ENCODE measurements at places on chromosomes 6 and 20.

GRCh38 chr6:136611133-136611532 is 60.9 kb upstream of the MAP7 start:
- DNase-seq = no peak

DNA sequence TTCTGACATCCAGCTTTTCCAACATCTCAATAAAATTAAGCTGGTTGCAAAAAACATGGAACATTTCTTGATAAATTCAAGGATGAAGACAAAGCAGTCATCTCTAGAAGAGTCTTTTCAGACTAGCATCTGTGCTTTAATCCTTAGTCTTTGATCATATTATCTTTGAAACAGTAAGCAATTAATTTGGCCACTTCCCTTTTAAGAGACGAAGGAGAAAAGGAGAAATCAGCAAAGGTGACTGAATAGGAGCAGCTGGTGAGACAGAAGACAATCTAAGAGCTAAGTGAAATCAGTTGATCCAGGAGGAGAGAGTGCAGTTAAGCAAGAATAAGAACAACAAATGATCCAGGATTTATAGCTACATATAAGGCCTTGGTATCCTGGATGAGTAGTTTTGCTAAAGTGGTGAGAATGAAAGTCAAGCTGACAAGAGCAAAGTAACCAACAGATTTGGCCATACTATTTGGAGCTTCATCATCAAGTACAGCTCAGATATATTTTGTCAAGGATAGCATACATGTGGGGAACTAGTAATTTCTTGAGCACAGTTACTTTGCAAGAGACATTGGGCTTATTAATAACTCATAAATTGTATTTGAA is 215.5 kb downstream of the ADGB start:
- no peak for DNase-seq

GRCh38 chr6:145213614-145214013 is 521.7 kb downstream of the EPM2A start:
- no peak for DNase-seq

DNA sequence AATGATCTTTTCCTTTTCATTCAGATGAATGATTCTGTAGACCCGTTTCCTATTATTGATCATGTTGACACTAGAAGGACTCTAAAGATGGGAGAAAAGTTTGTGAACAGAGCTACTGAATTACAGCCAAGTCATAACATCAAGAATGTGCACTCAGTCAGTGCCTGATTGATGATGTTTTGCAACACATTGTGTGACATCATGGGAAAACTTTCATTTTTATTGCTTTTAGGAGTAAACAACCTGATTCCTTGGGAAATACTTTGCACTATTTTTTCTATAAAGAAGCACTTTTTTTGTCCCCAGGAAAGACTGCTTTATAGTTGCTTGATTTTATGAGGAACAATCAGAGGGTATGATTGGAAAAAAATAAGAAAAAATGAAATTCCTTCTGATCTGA is 383.8 kb upstream of the JAG1 start:
- DNase-seq = no peak

DNA sequence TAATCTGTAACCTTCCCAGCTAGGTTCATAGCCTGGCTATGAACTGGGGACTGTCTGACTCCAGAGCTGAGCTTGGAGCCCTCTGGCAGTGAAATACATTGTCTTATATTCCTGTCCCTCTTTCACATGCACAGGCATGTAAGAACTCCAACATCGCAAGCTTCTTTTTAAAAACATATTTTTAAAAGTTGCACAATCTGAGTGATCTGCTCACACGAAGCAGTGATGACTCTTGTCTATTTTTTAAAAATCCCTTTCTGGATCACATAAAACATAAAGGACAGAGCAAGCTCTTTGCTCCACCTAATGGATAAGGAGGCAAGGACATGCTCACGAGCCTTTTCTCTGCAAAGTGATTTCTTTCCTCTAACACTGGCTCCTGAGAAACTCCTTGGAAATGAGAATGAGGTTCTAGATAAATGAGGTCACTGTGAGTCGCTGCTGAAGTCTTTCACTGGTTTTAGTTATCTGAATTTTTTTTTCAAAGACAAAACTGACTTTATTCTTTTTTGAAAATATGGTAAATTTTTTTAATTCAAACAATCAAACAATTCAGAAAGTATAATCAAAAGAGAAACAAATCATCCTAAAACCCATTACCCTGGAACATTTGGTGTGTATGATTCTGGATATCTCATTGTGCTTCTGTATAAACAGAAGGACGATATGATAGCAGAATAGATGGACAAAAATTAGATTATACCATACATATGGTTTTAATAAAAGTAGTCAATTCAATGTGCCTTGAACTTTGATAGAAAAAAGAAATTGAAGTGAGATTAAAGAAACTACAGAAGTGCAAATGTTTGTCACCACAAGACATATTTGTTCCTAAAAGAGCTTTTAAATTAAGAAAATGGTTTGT is 30.8 kb downstream of the IL20RA start:
- no peak for DNase-seq

GRCh38 chr20:4956200-4956810 is 45.0 kb downstream of the SLC23A2 start:
- peak; percentile 66 for DNase-seq

DNA sequence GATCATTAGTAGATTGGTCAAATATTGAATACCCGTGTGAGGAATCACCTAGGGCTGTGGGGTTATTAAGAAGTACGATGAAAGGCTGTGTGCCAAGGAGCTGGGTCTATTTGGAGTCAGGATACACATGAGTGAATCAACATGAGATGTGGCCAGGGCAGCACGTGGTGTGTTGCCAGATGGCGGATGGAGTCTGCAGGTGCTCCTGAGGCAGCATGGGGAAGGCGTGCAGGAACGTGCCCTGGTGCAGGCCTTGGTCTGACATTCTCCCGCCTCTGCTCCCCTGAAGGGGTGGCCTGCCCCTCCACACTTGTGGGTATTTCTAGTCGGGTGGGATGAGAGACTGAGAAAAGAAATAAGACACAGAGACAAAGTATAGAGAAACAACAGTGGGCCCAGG is 39.0 kb upstream of the SLC22A1 start:
- DNase-seq = no peak

GRCh38 chr6:113856625-113857555 is at the start of gene MARCKS:
MARCKS (plus strand) TSS chr6:113857345; CDS start chr6:113857746, 401 bp downstream.
- DNase-seq = no peak

GRCh38 chr6:25655723-25656122 is 3.7 kb downstream of the SCGN start:
- DNase-seq = no peak

GRCh38 chr6:53376661-53377226 is 28.0 kb upstream of the ELOVL5 start:
- no peak for DNase-seq

GRCh38 chr6:139533573-139534471 is 159.4 kb upstream of the CITED2 start:
- DNase-seq = no peak

GRCh38 chr20:58875541-58876134 is 23.1 kb downstream of the GNAS start:
- DNase-seq = no peak

DNA sequence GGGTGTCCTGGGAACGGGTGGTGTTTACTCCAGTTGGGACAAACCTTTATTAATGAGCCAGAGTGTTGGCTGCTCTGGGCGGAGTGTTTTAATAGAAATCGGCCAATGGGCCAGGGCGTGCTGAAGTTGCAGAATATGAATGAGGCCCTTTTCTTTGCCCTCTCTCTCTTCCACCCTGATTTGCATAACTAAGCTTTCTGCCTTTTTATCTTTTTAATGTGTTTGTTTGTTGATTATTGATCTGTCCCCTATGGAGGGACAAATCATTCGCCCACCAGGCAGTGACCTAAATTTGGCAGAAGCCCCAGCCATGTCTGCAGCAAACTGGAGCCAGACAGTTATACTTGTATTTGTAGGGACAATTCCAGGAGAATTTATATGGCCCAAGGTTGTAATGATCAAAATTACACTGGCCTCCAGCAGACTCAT is 420.9 kb downstream of the PREX1 start:
- no peak for DNase-seq

DNA sequence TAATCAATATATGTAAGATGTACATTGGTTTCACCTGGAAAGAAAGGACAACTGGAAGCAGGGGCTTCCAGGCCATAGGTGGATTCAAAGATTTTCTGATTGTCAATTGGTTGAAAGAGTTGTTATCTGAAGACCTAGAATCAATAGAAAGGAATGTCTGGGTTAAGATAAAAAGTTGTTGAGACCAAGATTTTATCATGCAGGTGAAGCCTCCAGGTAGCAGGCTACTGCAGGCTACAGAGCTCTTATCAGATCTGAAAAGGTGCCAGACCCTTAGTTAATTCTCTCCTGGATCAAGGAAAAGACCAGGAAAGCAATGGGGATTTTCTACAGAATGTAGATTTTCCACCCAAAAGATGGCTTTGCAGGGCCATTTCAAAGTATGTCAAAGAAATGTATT is 487.2 kb downstream of the BTBD3 start:
- DNase-seq = no peak

GRCh38 chr6:169212897-169213813 is 40.5 kb downstream of the THBS2 start:
- peak; percentile 86 for DNase-seq

GRCh38 chr6:114304304-114304887 is 38.4 kb downstream of the HS3ST5 start:
- DNase-seq = no peak

DNA sequence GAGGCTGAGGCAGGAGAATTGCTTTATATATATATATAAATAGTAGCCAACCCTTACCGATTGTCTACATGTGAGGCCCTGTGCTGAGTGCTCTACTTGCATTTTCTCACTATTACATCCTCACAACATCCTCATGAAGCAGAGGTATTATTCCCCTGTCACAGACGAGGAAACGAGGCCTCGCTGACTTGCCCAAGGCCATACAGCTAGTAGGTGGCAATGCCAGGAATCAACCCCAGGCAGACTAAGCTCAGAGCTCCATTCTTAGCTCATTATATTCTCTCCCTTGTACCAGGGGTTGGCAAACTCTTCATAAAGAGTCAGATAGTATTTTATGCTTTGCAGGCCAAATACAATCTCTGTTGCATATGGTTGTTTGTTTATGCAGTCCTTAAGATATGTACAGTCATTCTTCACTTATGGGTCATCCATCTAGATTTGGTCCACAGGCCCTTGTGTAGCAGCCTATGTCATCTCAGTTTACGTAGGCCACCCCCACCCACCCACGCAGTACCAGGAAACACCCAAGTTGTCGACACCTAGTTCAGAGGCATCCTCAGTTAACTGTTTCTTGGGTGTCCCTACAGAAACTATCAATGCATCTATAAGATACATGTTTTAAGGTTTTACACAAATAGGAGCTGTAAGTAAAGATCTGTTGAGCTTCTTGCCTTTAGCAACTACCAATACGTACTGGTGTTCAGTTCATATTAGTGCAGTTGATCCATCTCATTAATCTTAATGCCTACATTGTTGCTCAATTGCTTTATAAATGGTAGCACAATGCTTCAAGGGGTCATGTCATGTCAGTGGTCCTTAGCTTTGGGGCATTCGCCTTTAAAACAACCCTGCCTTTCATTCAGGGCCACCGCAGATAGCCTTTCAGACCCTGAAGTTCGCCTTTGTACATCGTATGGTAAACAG is 3.0 kb downstream of the CASS4 start:
- DNase-seq = peak; percentile 17

- DNase-seq = no peak
Measured at GRCh38 chr6:70282919-70283461, 19.9 kb downstream of the COL9A1 start.

- no peak for DNase-seq
Measured at GRCh38 chr6:43089874-43090558, 13.9 kb downstream of the PTK7 start.

- no peak for DNase-seq
Measured at GRCh38 chr6:91018586-91018985, 431.7 kb upstream of the MAP3K7 start.

DNA sequence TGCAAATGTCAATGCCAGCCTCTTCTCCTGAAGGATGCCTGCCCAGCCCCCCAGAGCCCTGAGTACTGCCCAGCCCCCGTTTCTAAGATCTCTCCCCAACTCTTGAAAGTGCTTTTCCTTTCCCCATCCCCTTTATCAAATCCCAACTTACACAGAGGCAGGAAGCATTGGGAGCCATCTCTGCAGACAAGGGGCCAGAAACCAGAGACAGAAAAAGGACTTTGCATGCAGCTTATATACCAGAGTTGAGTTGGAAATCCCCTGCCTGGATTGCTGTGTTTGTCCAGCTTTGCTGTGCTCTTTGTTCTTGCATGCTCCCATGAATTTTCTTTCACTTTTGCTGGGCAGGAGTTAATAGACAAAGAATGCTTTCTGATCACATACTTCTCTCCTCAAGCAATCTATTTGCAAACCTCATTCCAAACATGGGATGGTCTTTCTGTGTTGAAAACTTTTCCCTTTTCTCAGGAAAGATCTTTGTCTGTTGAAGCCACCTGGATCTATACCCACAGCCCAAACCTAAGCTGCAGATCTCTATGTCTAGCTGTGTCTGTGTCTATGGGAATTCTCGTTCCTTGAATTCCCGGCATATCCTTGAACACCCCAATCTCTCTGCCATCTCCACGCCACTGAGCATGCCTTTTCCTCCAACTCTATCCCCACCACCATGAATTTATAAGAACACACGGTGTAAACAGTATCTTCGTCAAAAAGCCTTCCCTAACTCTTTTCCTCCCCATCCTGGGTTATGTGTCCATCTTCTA is at the start of gene UBD:
Gene UBD, minus strand, starts transcription at position 209 of the 764 bp plus-strand sequence. Its CDS starts 31 bp downstream, at position 178.
- no peak for DNase-seq

DNA sequence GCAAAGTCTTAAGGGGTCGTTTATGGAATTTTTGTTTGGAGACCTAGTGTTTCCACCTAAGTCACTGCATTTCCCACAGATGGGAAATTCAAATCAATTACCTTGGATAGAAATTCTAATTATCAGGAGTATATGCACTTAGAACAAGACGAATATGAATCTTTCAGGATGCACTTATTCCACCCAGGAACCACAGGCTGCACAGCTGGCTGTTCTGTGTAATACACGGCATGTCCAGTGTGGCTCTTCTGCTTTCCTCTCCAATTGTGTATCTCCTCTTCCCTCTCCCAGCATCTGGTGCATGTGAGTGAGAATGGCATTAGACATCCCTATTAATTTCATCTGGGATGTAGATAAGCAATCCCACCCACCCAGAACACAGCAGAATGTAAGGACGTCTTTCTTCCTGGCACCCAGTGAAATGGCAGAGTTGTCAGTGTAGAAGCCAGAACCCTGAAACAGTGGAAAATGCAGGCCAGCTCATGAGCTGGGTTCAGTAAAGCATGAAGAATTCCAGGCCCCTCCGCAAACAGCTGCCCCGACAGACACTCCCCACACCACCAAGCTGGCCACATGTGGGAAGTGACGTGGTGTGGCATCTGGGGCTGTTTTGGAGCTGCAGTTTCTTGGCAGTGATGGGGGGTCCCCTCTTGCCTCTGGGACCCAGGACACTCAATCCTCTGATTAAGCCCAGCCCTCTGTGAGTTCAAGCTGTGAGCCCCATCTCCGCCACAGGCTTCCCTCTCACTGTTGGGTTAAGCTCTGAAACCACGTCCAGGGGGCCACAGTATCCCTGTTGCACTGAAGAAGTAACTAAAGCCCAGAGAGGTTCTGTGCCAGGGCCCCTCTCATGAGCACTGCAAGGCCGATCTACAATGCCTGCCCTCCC is 180.1 kb upstream of the CST7 start:
- DNase-seq = no peak

- no peak for DNase-seq
Measured at GRCh38 chr6:43982084-43982625, 145.1 kb downstream of the MRPL14 start.
